ENCODE measurements at places on chromosomes 13 and 19.

GRCh38 chr19:1569997-1570396 lies 1.9 kb upstream of the MEX3D start:
- no peak for DNase-seq

GRCh38 chr13:30158774-30159445 lies 148.4 kb downstream of the KATNAL1 start:
- peak; percentile 24 for DNase-seq

- DNase-seq, result no peak
Measured at GRCh38 chr13:111882351-111882750, 184.6 kb upstream of the SOX1 start.

DNA sequence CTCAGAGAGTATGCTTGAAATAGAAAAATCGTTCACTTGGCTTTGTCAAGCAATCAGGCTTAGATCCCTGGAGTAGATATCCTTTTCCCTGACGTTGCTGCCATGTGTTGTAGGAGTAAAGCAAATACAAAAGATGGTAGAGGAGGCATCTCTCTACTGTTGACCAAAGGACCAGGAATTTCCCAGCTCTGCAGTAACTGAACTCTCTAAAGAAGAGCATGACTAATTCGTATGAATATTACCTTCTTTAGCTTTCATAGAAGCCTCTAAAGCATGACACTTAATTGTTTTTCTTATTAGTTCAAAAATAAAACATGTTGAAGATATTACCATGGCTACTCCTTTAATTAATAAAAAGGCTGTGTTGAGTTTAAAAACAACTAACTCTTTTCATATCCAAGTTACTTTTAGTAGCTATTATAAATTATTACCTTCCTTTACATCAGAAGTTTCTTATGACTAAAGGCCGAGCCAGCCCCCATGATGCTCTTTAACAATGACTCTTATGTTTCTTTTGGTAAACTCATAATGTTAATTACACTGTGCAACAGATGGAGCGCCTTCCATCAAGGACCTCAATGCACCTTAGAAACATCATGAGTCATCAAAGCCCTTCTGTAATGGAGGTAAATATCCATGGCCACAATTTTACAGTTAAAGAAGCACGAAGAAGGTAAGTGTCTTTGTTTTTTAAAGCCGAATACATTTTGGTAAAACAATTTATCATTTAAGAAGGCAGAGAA lies 352.4 kb downstream of the KLF5 start:
- no peak for DNase-seq

DNA sequence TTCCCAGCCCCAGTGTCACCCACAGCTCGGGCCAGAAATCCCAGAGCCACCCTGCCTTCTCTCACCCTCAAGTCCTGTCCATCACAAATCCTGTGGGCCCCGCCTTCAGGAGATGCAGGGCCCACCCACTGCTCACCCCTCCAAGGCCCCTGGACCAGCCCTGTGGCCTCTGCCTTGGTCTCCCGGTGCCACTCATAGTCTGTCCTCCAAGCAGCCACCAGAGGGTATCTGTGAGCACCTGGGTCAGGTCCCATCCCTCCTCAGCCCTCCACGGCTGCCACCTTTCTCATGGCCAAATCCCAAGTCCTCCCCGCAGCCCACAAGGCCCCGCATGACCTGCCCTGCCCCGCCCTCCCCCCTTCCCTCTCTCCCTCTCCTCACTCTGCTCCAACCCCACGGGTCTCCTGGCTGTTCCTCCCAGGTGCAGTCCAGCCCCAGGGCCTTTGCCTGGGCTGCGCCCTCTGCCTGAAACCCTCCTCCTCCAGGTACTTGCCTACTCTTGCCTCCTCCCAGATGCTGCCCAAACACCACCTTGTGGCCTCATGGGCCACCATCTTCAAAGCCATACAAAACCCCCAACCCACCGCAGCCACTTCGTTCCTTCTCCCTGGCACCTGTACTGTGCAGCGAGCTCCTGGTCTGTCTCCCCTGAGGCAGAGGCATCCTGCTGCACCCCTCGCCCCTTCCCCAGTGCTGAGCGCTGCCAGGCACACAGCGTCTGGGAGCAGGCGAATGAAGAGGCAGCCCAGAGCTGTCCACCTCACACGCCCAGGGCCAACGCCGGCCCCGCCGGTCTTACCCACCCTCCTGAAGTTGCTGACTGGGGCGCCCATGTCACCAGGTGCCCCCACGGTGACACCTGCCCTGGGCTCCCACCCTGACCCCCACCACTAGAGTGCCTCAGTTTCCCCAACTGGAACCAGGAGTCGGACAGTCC lies 13.2 kb upstream of the UQCR11 start:
- DNase-seq, result peak; percentile 41

GRCh38 chr13:50950849-50951248 lies 41.3 kb downstream of the RNASEH2B start:
- no peak for DNase-seq

GRCh38 chr13:50167967-50168366 lies 152.7 kb downstream of the KCNRG start:
- DNase-seq, result no peak

GRCh38 chr19:4636151-4636717 lies 3.1 kb upstream of the TNFAIP8L1 start:
- peak; percentile 65 for DNase-seq

DNA sequence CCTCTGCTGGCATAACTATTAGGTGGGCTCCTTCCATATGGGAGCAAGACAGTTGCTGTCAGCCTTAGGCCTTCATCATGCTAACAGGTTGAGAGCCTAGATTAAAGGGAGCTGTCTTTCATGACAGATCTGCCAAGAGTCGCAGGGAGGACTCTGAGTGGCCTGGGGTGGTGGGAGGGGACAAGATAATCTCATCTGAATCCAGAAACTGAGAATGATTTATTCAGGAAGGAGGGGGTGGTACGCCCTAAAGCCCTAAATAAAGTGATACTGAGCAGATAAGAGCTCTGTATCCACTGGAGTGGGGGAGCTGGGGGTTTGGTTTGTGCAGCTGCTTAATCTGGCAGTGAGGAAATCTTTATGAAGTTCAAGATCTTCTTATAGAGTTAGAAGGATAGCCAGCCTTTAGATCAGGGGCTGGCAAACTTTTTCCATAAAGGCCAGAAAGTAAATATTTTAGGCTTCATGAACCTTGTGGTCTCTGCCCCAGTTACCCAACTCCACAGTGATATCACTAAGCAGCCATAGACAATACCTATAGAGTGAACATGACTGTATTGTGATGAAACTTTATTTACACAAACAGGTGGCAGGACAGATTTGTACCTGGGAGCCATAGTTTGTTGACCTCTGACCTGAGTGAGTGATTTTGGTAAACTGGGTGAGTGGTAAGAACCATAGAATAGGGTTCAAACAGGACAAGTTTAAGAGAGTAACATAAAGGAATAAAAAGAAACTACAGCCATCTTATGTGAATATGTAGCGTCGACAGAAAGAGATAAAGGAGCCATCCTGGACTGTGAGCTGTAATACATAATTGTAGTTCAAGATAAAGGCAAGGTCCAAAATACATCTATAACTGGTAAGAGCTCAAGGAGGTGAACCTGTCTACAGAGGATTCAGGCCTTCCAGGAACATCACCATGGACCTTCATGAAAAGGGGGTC lies 9.8 kb upstream of the STK24 start:
- no peak for DNase-seq

DNA sequence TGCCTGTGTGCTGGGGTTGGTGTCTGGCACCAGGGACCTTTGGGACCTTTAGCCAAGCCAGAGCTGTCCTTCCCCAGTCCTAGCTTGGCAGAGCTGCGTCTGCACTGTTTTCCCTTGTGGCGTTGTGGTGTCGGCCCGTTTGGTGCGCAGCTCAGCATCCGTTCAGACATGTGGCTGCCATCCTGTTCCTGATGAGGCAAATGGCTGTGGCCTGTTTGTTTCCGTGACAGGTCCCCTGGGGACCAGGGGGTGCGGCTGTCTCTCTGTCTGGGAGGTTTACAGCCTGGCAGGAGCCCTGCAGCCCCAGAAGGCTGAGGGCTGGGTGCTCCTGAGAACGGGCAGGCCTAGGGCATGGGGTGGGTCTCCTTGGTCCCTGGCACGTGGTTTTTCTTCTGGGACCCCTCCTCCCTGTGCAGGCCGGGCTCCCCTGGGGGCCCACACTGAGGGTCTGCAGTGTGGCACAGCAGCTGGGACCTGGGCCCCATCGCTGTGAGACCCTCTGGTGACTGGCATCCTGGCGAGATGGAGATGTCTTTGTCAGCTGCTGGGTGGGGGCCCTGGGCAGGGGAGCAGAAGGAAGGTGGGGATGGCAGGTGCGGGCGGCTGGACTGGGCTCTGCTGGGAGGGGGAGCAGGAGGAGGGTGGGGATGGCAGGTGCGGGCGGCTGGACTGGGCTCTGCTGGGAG lies 4.0 kb downstream of the SPPL2B start:
- no peak for DNase-seq

- no peak for DNase-seq
Measured at GRCh38 chr19:23996549-23996948, 81.9 kb downstream of the ZNF726 start.

- DNase-seq, result no peak
Measured at GRCh38 chr13:55664178-55664577, 1476.5 kb upstream of the PRR20A start.

DNA sequence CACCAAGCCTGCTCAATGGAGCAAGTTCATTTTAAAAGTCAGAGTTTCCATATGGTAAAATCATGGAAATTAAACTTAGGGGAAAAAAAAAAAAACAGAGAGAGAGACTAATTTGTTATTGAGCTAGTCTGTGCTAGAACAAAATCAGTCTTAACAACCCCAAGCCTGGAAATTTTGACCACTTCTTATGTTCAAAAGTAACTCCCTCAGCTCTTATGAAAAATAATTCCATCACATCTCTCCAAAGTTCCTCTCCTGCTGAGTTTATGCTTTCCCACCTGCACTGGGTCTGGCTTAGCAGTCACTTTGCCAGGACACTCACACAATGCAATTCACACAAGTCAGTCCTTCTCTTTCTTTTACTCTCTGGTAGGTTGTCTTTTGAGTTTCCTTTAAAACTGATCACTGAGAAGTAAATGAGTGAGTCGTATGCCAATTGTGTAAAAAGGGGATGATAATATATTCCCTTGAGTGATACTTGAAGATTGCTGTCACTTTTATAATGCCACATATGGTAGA lies 92.6 kb downstream of the ENOX1 start:
- no peak for DNase-seq

DNA sequence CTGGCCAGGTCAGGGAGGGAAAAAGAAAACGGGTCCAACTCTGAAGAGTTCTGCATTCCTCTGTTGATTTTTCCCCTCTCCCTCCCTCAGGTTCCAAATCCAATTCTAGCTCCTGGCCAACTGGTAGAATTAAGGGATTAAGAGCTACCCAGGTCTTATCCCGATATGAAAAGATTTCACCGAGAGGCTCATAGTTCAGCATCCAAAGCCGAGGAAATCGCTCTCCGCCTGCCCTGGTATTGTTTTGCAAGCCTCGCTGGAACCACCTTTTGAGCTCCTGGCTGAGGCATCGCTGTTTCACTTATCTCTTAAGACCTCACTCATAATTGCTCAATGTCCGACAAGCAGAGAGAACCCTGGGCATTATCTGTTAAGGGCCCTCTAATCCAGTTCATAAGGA lies 180.4 kb downstream of the URI1 start:
- DNase-seq, result no peak

DNA sequence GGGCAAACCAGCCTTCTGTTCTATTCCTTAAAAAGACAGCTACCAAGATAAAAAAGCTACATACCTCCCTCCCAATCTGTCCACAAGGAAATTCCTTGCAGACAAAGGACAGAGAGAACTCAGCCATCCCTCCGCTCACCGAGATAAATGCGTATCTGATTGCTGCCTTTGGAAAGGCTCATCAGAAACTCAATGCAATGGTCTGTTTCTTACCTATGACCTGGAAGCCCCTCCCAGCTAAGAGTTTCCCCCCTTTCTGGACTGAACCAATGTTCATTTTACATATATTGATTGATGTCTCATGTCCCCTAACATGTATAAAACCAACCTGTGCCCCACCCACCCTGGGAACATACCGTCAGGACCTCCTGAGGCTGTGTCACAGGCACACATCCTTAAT lies 11.6 kb downstream of the BTBD2 start:
- DNase-seq, result no peak

DNA sequence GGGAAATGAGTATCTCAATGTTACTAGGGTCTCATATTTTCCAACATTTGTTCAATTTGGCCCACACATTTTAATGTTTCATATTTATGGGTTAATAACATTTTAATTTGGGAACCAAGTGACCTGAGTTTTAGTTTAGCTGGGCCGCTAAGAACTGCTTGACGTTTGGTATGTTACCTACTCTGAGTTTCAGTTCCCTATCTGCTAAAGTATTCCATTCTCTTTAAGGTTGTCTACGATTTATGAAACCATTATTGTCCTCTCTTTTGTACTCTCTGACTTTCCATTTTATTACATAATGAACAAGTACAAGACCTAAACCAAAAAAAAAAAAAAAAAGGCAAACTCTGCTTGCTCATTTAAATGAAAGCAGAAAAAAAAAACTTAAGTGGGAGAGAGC lies 89.9 kb downstream of the FGF14 start:
- no peak for DNase-seq

- DNase-seq, result no peak
Measured at GRCh38 chr13:50535050-50535449, 308.4 kb downstream of the DLEU7 start.

DNA sequence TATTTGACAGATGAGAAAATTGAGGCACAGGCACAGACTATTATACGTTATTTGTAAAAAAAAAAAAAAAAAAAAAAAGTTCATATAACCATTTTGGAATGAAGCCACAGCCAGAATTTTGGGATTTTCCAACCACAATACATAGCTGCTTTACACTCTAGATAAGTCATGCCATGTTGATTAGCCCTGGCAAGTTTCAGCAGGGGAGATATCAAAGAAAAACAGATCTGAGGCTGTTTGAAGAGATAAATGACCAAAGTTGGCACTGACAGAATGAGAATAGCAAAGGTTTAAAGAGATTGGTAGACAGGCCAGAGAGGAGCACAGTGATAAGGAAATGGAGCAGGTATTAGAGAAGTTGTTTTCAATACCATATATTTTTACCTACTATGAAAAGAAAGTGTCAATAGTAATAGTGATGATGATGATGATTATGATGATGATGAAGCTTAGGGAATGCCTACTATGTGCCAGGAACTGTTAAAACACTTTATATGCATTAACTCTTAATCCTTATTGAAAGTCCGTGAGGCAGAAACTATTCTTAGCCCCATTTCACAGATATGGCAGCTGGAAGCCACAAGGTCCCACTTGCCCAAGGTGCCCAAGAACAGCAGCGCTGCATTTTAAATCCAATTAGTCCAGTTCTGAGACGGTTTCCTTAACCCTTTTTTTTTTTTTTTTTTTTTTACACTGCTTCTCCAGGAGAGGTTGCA lies 105.5 kb downstream of the MBNL2 start:
- no peak for DNase-seq

- no peak for DNase-seq
Measured at GRCh38 chr19:49393881-49394280, 5.8 kb downstream of the KASH5 start.

- DNase-seq, result no peak
Measured at GRCh38 chr13:95573221-95573620, 20.7 kb downstream of the CLDN10 start.

DNA sequence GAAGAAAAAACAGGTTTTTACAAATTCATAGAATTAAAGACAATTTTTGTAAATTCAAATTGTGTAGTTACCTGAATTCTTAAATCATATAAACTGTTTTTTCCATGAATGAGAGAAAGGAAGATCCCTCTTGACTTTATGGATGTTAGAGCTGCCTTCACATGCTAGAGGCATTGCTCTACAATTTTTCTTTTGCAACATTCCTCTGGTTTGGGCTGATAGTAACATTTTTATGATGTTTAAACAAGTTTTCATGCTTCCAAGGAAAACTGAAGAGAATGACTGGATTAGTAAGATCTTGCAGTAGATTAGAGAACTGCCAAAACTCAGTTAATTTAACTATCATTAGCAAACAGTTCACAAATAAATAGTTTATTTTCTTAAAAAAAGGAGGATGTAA lies 250.6 kb downstream of the GPC6 start:
- DNase-seq, result no peak

Measured in HTR-8/SVneo (cell line).